ENCODE measurements at places on chromosomes 2 and 18.

DNA sequence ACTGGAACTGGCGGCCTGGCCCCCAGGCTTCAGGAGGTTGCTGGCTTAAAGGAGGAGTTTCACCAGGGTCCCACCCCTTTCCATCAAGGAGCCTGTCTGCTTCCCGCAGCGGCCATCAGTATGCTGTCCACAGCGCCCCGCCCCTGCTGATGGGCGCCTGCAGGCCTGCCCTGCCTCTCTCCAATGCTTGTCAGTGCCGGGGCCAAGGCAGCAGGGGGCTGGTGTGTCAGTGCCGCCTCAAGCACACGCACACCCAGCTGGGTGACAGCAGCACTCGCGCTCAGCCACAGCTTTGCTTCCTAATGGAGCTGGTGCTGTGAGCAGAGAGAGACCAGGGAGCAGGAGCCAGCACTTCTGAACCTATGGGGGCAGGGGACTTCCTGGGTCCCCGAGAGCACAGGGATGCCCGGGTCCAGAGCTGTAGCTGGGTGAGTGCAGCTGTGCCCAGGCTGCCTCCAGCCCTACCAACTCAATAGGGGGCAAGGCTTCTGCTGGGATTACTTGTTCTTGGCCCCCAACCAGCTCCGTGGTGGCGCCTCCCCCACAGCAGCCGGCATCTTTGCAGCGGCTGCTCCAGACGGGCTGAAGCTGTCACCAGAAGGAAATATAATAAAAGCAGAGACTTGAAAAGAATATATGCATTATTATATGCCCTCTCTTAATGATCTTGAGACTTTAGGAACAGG is 377.2 kb upstream of the LRATD1 start:
- DNase-seq = no peak

DNA sequence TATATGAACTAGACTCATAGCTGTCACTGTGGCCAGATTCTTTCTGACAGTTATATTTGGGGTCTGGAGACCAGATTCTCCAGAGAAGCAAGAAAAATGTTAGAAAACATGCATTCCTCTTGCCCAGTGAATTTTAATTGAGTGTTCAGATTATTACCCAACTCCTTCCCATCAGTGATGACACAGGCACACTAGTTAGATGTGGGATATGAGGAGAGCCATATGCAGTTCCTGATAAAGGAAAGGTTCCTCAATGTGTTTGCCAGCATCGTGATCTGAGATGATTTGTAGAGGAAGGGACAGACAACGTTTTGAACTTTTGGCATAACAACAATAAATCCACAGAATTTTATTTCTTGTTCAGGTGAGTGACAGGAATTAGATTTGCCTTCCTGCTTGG is 308.6 kb downstream of the PIEZO2 start:
- no peak for DNase-seq

GRCh38 chr18:7807936-7808453 is 240.9 kb downstream of the PTPRM start:
- DNase-seq = no peak

- no peak for DNase-seq
Observed at GRCh38 chr2:190722835-190723234, 74.0 kb downstream of the NAB1 start.

- no peak for DNase-seq
Observed at GRCh38 chr18:75400366-75400765, 27.1 kb downstream of the SMIM21 start.

GRCh38 chr2:36611316-36611990 is 13.5 kb upstream of the FEZ2 start:
- no peak for DNase-seq
